ENCODE measurements at places on chromosomes 6 and 20.

- DNase-seq = no peak
Observed at GRCh38 chr6:33123732-33124524, 48.1 kb downstream of the HLA-DPB1 start.

DNA sequence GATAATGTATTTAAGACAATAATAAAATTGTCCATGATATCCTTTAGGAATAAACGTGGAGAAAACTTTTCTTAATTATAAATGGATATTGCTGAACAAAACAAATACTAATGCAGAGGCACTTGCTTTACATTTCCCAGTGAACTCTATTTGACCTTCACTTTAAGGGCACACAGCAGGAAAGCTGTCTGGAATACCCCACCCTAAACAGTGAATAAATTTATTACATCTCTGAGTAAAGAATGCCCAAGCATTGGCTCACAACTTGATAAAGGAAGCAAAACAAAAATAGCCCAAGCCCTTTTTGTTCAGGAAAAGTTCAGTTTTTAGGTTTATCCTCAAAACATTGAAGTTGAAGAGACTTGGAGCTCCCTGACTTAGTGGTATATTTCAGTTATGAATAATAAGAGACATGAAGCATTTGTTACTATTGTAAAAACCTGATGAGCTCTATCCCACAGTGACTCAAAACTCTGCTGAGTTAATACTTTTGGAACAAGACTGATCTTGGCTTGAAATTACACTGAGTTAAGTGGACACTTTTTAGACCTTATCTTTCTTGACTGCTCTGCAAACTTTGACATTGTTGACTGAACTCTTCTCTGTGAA lies 353.9 kb downstream of the BCKDHB start:
- DNase-seq = no peak

GRCh38 chr6:38103921-38104320 lies 284.4 kb downstream of the ZFAND3 start:
- no peak for DNase-seq

DNA sequence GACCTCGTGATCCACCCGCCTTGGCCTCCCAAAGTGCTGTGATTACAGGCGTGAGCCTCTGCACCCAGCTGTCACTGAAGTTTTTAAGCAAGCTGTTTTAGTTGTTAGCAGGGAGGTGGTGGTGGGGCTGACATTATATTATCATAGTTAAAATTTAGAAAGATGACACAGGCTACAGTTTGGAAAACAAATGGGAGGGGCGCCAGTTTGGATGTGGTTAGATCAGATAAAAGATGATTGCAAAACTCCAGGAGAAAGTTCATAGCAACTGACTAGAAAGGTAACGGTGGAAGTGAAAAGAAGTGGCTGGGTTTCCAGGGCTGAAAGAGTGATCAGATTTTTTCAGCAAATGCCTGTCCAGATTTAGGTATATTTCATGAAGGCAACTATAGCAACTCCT lies 311.9 kb upstream of the CITED2 start:
- DNase-seq = no peak

DNA sequence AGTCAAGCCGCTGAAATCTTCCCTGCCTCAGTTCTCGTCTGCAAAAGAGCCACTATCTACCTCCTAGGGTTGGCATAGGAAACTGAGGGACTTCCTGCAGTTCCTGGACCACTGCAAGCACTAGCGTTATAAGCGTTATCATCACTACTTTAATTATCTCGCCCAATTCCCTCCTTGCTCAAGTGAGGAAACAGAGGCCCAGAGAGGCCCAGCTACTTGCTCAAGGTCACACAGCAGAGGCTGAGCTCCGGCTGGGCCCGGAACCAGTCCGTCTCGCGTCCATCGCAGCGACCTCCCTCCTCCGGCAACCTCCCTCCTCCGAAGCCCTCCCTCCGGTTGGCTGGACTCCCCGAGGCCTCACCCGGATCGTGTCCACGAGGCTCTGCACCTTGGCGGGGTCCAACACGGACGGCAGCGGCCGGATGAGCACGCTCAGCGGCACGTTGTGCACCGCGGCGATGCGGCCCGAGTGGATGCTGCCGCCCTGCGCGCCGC lies 338 bp downstream of the SRXN1 start:
- DNase-seq = no peak

- no peak for DNase-seq
Observed at GRCh38 chr6:10441655-10442009, 26.8 kb upstream of the TFAP2A start.

- DNase-seq = no peak
Observed at GRCh38 chr6:112408522-112408921, 61.4 kb downstream of the RFPL4B start.

DNA sequence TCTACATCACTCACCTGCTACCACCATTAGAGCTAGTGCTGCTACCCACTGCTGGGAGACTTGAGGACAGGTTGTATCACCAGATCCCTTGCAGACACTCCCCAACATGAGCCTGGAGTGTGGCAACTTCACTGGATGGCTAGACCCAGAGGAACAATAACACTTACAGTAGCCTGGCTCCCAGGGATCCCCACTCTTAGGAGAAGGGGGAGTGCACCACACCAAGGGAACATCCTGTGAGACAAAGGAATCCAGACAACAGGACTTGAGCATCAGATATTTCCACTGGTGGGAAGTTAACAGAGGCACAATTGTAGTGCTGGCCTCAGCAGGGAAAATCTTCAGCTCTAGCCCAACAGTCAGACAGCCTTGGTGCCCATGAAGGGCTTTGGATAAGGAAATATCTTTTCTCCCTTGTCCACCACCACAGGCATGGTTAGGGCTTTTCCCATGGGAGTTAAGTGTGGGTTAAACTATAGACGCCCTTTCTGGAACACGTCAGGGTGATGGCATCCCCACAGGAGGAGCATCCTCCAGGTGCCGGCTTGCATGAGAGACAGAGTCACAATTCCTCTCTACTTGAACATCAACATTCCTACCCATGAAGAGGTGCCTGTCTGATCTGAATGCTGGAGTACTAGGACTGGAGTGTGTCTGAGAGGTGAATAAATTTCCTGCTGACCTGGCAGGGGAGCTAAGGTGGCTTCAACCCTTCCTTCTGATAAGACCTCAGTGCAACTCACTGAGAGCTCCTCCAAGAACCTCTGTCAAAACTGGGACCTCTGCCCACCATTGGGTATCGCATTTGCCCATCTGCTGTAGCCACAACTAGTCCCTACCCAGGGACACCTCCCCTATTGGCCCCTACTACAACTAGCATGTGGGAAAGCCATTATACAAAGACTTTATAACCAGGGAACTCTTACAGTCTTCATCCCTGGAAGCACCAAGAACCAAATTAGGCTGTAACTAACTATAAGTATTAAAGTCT lies 55.4 kb upstream of the SIRPG start:
- no peak for DNase-seq

GRCh38 chr6:34318499-34319470 lies 70.0 kb upstream of the SMIM29 start:
- DNase-seq = no peak

GRCh38 chr20:57657535-57658446 lies 37.6 kb upstream of the ZBP1 start:
- no peak for DNase-seq

- DNase-seq = no peak
Observed at GRCh38 chr6:142323377-142323776, 21.6 kb downstream of the ADGRG6 start.

DNA sequence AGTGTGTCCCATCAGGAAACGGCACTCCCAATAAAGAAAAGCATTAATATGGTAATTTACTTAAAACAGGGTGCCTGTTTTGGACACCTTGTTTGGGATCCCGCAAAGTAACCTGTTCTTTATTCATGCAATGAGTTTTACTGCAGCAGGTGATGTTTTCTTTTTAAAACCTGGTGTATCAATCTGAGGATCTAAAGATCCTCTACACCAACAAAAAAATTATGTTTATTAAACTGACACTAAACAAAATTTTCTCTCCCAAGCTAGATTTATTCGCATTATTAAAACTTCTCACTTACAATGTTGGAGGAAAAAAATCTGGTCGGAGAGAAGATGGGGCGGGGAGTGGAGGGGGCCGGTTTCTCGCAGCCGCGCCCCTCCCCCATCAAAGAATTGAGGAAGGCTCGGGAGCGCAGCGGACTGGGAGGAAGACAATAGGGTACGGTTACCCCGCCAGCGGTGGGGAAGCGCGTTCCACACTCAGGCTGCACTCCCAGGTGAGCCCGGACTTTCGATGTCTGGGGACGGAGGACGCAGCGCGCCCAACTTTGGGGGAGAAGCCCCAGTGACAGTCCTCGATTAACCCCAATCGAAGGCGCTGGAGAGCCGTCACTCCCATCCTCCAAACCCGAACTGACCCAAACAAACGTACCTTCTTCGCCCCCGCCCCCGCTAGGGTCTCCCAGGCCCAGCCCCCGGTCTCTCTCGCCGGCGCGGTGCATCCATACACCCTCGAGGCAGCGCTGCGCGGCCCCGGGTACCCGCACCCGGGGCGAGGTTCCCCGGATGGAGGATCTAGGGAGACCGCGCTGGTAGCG lies 1.3 kb downstream of the CD24 start:
- DNase-seq = no peak

All from HS-5 (cell line).